ENCODE measurements at places on chromosomes 12 and 14.

DNA sequence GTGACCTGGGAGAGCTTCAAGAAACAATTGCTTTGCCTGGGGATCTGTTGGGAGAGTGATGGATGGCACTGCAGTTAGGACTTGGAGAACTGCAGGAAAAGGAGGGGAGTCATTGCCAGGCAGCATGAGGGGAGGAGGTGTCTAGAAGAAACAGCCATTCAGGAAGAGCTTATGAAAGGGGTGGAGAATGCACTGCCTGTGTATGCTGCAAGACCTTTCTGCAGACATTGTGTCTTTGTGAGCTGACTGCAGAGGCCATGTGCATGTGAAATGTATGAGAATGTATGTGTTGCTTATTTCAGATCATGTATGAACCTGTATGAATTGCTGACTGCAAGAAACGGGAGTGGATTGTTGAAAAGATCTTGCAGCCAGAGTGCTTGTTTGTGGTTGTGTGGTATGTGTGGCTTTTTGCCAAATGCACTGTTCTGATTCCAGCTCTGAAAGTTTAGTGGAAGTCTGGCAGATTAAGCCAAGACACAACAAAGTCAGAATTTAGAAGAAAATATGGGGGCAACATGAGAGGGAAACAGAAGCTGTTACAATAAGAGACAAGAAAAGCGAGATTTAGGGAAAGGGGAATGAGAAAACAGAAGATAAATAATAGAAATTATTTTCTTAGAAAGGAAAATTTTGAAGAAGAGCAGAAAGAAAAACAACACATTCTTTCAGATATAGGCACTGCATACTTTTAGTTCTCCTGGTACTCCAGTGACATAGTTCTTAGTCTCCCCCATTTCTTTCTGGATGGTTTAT, 9.8 kb upstream of the RIMKLB start:
- DNase-seq, result no peak

- no peak for DNase-seq
Observed at GRCh38 chr12:1928439-1929121, 10.1 kb upstream of the CACNA2D4 start.

- DNase-seq, result no peak
Observed at GRCh38 chr12:55906056-55906455, 21.6 kb downstream of the PYM1 start.

DNA sequence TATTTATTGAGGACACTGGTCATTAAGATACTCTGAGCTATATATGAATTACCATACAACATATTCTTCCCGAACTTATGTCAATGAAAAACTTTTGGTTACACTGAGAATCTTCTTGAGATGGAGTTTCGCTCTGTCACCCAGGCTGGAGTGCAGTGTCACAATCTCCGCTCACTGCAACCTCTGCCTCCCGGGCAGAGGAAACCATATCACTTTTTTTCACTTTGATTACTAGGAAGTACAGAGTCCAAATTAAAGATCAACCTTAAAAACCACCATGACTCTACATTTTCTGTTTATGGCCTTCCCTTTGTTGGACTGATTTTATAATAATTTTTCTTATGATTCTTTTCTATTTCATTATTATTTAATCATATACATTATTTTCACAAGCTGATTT, 336.5 kb downstream of the FSCB start:
- no peak for DNase-seq

- no peak for DNase-seq
Observed at GRCh38 chr14:104680056-104680805, 9.2 kb upstream of the INF2 start.

DNA sequence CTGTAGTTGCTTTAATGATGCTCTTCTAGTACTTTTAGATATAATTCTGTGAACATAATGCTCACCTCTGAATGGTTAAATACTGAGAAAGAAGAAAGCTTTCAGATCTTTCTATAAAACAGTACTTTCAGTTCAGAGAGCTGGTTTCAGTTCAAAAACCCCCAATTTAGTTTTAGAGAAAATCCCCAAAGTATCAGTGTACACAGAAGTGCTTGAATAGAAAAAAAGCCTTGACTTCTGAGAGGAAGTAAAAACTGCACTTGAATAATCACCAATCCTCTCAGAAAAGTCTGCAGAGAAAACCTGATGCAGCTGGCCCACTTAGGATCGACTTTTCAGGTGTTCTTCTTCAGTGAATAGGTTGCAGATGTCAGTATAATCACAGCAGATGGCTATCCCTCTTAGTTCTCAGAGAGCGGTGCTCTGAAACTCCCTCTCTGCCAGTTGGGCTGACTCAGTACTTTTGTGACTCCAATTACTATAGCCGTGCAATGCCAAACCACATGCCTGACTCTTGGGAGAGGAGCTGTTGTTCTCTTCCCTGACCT, 616.3 kb downstream of the LRFN5 start:
- DNase-seq, result no peak

DNA sequence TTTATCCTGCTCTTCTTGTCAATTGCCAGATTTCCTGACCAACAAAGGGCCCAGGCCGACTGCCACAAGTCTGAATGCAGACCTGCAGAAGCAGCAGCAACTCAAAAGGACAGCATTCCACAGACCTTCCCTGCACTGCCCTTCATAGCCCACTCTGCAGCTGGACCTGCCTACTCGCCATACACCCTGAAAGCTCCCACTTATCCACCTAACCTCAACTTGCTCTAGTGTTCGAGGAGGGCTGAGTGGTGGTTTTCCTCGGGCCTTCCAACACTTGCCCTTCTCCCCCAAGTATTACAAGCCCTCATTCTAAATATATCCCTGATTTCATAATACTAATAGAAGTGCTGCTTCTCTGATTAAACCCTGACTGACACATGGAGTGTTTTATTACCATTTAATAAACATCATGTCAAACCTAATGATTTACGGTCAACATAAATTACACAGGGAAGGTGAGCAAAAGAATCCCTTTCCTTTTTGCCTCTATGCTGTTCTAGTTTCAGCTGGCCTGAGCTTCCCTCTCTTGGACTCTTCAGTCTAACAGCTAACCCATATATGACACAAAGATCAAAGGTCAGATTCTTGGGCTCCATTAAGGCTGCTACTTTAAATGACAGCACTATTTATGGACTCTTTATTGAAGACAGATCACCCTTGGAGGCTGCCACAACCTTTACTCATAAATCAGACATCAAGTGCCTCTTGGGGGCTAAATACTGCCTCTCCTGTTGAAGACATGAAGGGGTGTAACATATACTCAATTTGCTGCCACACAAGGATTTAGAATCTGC, 1546.9 kb upstream of the TMEM132C start:
- DNase-seq, result no peak

- DNase-seq, result no peak
Observed at GRCh38 chr12:132142679-132143335, 1.3 kb downstream of the DDX51 start.

GRCh38 chr12:632102-632696, 31.0 kb downstream of the NINJ2 start:
- peak; percentile 82 for DNase-seq

- no peak for DNase-seq
Observed at GRCh38 chr12:45235087-45236025, 19.5 kb downstream of the ANO6 start.

DNA sequence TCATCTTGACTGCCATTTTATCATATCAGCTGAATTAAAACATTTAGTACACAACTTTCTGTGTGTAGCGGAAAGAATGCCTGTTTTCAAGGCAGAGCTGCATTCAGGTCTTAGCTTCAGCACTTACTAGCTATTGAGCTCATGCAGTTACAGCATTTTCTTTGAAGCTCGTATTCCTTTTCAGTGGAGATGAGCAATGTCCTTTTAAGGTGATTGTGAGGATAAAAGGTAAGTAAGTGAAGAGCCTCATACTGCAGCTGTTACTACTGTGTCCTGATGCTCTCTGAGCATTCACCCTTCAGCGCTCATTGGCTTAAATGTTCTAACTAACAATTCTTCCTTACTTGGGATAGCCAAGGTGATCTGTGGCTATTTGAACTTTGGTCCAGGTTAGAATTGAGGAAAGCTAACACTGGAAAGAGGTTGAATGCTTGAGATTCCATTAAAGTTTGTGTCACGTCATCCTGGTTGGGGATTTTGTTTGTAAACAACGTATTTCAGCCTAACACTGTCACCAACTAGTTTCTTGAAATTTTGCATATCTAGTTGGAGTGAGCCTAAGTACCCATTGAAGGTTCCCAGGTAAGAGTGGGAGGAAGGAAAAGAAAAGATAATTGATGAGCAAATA, 71.4 kb downstream of the PAPOLA start:
- no peak for DNase-seq

- DNase-seq, result no peak
Observed at GRCh38 chr14:28344381-28344780, 422.2 kb upstream of the FOXG1 start.

GRCh38 chr14:93775158-93775557, 13.1 kb downstream of the PRIMA1 start:
- no peak for DNase-seq

GRCh38 chr12:9276990-9277389, 68.8 kb upstream of the PZP start:
- no peak for DNase-seq

- DNase-seq, result no peak
Observed at GRCh38 chr12:79155683-79156082, 291.1 kb downstream of the SYT1 start.

- no peak for DNase-seq
Observed at GRCh38 chr12:31783996-31784645, 55.3 kb upstream of the AMN1 start.

DNA sequence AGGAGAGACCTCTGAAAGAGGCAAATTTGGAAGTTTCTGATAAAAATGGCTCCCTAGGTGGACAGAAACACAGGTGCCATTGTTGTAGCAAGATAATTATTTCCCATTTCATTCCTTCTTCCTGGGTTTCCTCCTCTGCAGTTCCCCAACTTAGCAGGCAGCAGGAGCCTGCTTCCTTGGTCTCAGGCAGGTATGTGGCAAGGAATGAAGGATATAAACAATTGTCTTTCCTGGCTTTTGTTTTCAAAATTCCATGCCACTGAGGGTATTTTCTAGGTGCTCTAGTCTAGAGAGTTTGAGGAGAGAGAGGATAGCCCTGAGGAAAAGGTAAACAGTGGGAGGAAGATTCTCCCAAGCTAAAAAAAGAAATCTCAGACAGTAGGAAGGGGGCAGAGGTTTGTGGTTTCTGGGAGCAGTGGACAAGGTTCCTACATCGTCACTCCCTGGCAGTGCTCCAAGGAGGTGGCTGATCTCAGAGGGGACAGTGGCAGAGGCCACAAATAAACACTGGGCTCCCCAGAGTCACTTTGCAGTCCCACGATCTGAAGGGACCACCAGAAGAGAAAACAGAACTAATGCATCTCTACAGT, 82.6 kb upstream of the IGF1 start:
- DNase-seq, result no peak

DNA sequence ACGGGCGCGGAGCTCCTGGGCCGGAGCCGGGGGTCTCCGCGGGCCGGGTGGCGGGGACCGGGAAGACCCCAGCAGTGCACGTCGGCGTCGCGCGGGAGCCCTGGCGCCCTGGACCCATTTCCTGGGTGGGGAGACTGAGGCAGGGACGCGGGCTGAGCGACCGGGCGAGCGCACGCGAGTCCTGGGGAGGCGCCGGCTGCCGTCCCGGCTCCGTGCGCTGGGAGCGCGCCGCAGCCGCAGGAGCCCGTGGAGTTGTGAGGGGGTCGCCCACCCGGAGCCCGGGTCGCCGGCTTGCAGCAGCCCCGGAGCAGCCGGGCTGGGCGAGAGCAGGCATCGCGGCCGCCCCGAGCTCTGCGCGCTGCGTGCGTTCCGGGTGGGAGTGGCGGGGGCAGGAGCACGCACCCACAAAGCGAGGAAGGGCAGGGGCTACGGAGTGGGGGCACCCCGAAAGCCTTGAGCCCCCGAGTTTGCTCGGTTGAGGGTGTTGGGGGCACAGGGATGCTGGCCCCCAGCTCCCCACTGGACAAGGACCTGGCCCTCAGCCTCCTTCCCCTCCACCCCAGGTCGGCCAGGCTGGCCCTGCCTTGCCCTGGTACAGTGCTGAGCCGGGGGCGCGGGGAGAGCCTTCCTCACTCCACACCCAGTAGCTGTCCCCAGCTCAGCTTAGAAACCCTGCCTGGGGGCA, 620 bp downstream of the MMP17 start:
- DNase-seq, result peak; percentile 44

DNA sequence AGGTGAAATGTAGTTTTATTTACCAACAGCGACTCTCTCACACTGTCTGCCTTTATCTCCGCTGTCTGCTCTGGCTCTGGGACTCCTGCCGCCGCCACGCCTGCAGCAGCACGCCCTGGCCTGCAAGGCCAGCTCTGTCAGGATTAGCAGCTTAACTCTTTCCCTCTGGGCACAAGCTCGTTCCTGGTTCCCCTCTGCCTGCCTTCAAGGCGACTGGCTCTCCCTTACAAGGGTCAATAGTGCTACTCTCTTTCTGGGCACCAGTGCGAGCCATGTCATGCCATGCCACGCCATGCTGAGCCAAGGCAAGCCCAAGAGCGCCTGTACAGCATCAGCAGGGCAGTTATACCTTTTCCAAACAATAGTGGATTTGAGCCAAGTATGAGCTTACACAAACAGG, 3.6 kb upstream of the CLEC2B start:
- DNase-seq, result no peak

DNA sequence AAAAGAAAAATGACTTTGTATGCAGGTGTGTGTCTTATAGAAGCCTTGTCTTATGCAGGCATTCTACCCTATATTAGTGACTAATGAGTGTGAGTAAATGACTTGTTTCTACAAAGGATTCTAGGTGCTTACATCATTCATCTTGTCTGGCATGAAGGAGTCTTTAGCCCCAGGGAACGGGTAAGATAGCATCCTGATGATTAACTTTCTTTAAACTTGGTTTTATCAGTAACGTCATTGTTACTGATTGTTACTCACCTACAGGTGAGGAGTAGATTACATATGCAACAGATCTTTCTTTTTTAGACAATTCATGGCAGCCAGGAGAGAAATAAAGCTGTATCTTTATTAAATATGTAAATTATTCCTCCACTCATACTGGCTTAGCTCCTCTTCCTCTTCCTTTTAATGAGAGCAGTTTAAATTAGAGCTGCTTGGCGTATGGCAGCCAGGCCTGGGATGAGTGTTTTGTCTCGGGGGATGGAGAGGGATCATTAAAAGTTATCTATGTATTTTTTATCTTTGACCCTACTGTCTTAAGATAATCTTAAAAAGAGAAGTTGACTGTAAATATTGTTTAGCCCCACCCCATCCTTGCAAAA, 57.2 kb upstream of the ATP2A2 start:
- DNase-seq, result no peak

DNA sequence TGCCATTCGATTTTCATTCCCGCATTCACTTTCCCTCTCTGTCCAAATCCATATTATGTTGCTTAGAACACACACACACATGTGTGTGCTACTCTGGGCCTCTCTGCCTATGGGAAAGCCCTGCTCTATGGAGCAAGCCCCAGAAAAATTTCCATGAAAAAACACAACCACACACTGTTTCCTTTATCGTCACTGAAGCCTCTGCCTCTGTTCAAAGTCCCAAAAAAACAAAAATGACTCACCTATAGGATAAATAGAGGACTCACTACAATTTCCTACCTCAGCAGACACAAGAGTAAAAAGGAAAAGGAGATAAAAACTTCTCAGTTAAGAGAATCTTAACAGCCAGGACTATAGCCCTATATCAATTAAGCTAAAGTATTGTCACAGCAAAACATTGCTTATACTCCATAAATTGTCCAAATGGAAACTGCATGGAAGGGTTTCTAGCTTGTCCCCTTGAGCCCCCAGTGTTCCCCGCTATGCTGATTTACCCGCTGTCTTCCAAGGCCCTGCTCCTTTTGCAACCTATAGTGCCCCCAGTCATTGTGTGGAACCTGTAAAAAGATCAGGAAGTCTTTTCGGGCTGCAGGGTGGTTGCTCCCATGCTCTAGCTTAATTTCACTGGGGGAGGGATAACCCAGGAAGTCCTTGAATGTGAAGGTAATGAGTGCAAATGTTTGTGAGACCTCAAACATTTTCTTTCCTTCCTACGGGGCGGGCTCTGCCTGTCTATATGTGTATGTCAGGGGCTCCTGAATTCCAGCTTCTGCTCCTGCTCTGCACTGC, 11.1 kb upstream of the PIP4K2C start:
- DNase-seq, result peak; percentile 30
